ENCODE measurements at places on chromosomes 1 and 21.

GRCh38 chr1:235588916-235589515 lies 60.6 kb downstream of the GNG4 start:
- no peak for DNase-seq

- no peak for DNase-seq
Observed at GRCh38 chr1:157562515-157562914, 10.2 kb upstream of the FCRL5 start.

GRCh38 chr21:28160378-28160777 lies 832.3 kb downstream of the LTN1 start:
- DNase-seq: no peak

DNA sequence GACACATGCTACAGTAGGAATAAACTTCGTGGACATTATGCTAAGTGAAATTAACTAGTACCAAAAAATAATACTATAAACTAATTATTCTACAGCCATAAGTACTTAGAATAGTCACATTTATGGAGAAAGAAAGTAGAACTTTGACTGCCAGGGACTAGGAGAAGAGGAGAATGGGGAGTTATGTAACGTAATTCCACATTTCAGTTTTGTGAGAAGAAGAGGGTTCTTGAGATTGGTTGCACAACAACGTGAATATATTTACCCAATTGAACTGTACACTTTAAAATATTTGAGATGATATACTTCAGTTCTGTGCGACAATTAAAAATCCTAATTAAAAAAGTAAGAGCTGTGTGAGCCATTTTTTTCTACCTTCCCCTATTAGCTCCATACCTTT lies 1412.9 kb downstream of the PLA2G4A start:
- DNase-seq: no peak

Data from SK-N-MC (cell line).